Stimulated activated CD8-positive, alpha-beta memory T cell treated with anti-CD3 and anti-CD28 coated beads, Interleukin-4, amount 100 ng/mL, for 1 hour (primary cell): ENCODE measurements at places on chromosomes 5 and 9.

- DNase-seq: no peak
These were observed 532.2 kb upstream of the SGCD start for GRCh38 chr5:155794795-155795194.

DNA sequence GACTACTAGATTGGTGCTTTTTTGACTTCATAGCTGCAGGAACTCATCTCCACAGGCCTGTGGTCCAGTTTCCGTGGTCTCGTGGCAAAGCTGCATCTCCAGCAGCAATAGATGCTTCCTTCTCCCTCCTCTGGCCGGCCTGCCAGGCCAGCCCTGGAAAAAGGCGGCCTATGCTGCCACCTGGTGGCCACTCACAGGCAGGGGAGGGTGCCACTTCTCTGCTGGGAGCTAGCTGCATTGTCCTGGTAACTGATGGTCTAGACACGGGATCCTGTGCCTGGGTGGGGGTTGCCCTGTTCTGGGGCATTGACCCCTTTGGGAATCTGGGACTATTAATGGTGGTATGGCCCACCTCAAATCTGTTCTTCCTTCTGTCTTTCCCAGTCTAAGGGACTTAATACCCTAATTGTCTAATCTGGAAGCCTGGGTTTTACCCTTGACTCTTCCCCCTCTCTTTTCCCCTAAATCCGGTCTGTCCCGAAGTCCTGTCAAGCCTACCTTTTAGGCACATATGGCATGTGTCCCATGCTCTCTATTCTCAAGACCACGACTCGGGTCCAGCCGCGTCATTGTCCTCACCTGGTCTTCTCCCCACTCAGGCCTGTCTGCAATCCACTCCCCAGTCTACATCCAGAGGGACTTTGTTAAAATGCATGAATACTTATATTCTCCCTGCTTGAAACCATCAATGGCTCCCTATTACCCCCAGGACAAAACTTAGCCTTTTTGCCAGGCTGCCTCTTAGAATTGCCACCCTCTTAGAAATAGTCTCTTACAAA, 20.1 kb upstream of the PTGS1 start:
- DNase-seq: peak; percentile 60

DNA sequence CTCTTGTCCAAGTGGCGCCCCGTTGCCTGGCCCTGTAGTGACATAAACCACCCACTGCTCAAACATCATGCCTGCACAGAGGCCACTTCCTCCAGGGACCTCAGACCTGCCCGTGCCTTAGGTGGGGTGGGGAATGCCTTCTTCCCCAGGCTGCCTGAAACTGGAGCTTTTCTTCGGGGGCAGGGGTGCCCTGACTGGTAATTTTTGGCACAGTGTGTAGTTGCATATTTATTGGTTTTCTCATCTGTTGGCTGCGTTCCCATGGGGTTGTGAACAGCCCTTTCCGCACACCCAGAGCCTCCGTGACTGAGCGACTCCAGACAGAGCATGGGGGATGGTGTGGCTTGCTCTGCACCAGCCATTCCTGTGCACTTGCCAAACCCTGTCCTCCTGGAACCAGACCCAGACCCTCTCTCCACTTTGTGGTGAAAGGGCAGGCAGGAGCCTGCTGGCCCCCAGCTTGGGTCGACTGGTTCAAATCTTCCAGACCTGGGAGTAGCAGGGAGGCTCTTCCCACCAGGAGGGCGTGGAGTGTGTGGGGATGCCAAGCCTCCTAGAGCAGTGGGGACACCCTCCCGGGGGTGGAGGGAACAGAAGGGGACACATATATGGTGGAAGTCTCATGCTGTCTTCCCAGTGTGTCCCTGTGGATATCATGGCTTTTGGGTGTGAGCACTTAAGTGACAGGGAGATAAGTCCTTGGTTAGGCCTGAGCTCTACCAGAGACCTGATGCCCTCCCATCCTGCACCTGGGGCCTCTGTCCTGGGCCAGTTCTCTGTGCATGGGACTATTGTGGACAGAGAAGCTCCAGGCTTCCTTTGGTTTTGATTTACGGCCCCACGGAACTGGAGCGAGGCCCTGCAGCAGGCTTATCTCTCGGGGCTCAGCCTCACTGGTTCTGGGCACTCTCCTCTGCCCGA, 39.6 kb downstream of the WNK2 start:
- no peak for DNase-seq

GRCh38 chr9:30089428-30089827, 2295.0 kb upstream of the ACO1 start:
- DNase-seq: no peak

DNA sequence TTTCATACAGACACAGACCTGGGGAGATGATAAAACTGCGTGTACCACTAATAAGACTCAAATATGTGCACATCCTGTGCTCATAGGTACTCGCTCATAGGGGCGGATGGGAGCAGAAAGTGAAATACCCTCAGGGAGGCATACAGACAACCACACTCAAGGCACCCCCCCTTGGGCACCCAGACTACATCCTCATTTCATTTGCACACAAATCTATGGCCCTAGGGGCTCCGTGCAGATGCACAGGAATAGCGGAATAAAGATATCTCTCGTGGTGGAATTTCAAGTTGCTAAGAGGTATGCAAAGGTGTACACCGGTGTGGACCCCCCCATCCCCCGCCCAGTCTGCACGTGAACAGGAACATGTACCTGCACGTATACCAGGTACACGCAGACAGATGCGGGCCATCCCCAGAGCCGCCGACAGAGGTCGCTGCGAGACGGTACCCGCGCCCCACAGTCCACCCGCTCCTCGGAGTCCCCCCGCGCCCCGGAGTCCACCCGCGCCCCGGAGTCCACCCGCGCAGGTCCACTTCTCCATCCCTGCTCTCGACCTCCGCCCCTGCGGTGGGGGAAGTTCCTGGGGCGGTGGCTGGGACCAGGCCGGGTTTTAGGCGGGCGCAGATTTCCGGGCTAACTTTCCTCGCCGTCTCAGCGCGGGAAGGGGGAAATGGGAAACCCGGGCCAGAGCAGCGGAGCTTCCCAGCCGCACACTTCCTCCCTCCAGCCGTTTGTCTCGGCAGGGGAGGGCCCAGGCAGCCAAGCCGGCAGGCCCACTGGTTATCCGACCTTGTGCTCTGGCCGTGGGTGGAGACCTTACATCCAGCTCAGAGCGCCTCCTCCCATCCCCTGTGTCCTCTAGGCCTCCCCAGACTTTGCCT, 1.0 kb upstream of the IL12B start:
- peak; percentile 38 for DNase-seq

GRCh38 chr9:124254261-124254682, 3.5 kb upstream of the NEK6 start:
- DNase-seq: no peak

DNA sequence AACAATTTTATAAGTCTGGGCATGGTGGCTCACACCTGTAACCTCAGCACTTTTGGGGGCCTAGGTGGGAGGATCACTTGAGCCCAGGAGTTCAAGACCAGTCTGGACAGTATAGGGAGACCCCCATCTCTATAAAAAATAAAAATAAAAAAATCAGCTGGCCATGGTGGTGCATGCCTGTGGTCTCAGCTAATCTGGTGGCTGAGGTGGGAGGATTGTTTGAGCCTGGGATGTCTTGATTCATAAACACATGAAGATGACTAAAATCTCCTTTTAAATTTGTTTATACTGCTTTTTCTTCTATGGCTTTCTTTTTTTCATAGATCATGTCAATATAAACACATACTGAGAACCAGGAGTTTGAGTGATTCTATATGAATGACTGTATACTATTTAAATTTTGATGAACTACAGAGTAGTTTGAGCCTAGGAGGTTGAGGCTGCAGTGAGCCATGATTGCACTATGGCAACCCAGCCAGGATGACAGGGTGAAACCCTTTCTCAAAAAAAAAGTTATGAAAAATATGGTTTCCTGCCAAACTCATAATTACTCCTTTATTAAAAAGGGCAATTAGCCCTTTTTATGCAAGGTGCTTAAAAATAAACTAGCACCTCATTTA, 14.2 kb downstream of the RIC1 start:
- DNase-seq: no peak

- no peak for DNase-seq
These were observed 196.0 kb upstream of the PAPPA start for GRCh38 chr9:115957585-115957984.

DNA sequence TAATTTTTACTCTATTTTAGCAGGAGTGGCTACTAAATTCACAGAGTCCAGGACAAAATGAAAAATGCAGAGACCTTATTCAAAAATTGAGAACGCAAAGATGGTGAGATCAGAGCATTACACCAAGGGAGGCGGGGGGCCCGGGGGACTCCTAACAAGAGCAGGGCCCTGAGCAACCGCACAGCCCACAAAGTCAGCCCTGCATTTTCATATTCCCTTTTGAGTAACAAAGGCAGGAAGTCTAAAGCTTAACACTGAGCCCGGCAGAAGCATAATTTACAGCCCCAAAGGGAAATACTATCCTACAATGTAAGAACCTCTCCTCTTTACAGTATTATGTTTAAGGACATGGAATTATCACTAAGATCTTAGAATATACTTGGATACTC, 69.4 kb downstream of the TLE1 start:
- DNase-seq: no peak

DNA sequence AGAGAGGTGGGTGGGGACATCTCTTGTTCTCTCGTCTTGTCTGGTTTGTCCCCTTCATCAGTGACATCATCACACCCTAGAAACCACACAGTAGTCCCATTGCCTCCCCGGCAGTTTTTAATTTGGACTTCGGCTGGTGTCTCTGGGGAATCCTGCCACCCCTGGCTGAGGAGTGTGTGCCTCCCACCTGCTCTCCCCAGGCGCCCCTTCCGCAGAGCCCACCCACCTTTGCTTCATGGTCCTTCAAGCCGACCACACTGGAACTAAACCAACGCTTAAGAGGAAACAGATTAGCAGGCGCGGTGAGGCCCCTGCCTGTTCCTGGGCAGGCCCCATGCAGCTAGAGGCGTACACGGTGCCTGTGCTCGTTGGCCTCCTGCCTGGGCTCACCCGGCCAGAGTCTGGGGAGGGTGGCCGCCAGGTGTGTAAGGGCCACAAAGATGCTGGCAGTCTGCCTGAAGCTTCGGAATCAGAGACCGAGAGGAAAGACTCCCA, 107.6 kb upstream of the SPRY4 start:
- DNase-seq: no peak

DNA sequence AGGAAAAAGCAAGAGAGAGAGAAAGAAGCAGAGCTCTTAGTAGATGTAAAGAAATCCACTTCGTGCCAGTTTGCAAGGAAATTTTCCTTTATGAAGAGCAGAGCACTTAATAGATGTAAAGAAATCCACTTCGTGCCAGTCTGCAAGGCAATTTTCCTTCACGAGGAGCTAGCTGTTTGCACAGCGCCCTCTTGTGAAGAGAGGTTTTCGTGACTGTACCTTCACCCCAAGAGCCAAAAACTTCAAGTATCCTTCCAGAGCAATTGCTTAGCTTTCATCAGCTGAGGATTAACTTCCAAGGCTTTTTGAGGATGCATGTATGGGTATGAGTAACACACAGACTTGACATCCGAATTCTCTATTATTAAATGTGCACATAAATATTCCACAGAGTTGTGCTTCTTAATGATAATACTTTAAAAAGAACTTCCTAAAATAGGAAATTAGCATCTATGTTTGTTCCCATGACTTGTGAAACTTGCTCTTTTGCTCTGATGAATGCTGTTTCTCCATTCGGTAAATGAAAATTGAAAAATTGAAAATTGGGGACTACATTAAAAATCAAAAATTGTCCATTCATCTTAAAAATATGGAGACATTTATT, 525.6 kb downstream of the PDE4D start:
- no peak for DNase-seq

GRCh38 chr5:79938468-79938867, 52.6 kb downstream of the MTX3 start:
- no peak for DNase-seq

GRCh38 chr5:82274343-82275211, 3.6 kb downstream of the RPS23 start:
- no peak for DNase-seq

GRCh38 chr5:171622010-171622409, 163.6 kb upstream of the SMIM23 start:
- DNase-seq: no peak

DNA sequence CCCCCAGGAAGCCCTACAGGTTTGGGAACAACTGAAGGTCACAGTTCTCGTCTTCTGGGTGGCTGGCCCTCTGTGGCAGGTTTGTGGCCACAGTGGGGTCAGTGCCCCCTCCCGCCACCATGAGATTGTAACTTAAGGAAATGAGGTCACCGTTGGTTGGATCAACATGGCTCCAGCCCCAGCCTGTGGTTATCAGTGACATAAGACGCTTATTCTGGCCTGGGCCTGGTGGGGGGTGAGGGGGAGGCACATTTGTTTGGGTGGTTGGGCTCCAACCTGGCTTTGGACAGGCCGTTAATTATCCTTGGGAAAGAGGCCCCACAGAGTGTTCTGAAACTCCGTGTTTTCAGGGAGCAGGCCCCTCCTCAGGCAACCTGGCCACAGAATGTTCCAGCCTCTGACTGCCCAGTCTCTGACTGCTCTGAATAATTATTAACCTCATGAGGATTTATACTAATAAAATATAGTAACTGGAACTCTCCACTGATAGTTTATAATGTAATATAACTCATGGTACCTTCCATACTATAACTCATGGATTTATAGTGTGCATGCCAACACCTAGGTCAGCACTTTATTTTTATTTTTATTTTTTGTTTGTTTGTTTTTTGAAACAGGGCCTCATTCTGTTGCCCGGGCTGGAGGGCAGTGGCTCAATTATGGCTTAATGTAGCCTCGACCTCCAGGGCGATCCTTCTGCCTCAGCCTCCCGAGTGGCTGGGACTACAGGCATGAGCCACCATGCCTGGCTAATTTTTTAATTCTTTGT, 58.0 kb upstream of the RPL26L1 start:
- no peak for DNase-seq

DNA sequence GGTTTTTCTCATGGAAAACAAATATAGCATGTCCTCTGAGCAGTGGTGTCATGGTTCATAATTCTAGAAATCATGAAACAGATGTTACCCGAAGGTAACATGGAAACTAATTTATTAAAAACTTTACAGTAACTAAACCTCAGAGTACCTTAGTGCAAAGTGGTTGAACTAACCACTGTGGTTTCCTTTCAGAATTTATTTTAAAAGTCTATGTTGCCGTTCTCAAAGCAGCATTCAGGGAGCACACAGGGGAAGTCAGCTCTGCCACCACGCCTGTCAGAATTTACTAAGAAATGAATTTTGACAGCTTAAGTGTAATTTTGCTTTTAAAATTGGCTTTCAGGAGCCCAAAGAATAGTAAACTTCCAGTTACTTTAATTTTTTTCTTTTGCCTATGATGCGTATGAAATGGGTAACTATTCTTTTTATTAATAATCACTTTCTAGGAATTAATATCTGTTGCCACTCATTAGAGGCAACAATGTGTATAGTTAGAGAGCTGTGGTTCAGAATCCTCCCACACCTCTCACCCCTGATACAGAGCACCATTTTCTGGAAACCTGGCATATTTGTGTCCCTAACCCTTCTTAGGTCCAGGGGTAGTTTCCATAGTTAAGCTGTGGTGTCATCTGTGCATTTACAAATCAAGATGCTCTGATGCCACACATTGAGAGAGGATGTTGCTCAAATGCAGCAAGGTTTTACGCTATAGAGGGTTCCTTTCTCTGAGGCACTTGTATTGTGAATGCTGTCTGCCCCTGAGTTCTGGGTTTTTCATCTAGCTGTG, 202.6 kb downstream of the ZSWIM6 start:
- no peak for DNase-seq
